ENCODE measurements at places on chromosomes 4 and X.

DNA sequence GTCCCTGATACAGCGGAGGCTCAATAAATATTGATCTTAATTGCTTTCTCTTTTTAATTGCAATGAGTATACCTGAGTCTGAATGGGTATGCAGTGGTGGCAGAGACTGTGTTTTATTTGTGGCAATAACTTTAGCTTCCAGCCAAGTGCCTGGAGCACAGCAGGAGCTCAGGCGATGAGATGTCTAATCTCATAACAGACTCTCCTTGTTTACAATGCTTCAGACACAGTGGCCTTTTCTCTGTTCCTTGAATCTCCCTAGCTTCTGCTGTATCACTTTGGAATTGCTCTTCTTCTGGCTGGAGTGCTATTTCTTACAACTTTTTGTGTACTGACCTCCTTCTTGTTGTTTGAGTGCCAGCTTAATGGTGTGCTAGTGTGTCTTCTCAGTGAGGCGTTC, 91.5 kb upstream of the UNC5C start:
- DNase-seq: no peak

- no peak for DNase-seq
These were observed 76.4 kb downstream of the LEF1 start for GRCh38 chr4:108092288-108092687.

- DNase-seq: no peak
These were observed 28.7 kb upstream of the ANTXR2 start for GRCh38 chr4:80101792-80102116.

DNA sequence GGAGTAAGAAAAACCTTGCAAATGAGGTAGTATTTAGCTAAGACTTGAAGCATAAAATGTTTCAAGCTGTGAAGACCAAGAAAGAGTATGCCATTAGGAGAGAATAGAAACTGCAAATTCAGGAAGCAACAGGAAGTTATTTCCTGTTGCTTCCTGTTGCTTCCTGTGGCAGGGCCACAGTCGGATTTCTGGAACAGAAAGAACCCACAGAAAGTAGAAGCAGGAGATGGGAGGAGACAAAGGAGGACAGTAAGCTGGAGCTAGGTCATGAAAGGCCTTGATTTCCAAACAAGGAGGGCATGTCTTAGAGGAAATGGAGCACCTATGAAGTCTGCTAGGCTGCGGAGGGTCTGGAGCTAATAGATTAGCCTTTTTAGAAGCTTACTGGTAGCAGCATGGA, 17.2 kb downstream of the ASB11 start:
- no peak for DNase-seq

DNA sequence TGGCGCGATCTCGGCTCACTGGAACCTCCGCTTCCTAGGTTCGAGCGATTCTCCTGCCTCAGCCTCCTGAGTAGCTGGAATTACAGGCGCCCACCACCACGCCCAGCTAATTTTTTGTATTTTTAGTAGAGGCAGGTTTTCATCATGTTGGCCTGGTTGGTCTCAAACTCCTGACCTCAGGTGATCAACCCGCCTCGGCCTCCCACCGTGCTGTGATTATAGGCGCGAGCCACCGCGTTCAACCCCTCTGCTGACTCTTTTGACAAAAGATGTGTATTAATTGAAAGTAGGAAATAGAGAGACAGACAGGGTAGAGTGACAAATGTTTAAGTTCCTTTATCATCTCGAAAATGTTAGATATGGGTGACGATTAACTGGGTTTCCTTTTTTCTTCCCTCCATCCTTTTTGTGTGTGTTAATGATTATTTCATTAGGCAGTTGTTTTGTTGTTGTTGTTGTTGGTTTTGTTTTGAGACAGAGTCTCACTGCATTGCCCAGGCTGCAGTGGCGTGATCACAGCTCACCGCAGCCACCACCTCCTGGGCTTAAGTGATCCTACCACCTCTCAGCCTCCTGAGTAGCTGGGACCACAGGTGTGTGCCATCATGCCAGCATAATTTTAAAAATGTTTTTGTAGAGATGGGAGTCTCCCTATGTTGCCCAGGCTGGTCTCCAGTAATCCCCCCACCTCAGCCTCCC, 79.5 kb downstream of the KDM6A start:
- no peak for DNase-seq

- no peak for DNase-seq
These were observed 1703.9 kb upstream of the TENM3 start for GRCh38 chr4:180539284-180539683.

GRCh38 chrX:39556056-39556455, 541.7 kb downstream of the BCOR start:
- no peak for DNase-seq

DNA sequence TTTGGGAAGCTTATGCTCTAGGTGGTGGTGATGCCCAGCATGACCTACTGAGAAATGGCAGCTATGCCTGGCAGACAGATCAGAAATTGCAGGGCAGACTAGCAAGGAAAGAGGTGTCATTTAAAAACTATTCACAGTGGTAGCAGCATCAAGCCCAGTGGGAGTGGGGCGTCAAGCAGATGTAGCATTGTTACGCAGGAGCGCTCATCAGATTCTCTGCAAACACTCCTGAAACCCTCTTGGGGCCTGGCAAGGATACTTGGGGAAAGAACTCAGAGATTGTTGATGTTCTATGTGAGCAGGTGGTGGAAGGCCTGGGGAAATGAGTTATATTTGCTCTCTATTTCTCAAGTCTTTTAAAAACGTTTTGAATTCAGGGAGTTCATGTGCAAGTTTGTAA, 437.6 kb downstream of the RAPGEF2 start:
- DNase-seq: no peak

GRCh38 chrX:45872480-45872879, 671.8 kb upstream of the DIPK2B start:
- no peak for DNase-seq

DNA sequence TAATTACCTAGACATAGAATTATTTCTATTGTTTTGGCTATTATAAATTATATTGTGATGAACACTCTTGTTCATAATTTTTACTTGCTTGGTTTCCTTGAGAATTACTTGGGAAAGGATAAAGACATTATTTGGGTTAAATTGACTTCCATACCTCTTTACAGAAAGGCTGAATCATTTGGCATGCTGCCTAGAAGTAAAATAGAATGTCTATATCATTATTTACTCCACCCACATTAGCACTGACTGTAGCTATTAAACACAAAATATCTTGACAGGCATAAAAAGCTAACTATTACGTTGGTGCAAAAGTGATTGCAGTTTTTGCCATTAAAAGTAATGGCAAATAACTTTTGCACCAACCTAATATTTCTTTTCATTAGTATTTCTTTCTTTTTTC, 29.7 kb upstream of the ADH6 start:
- DNase-seq: no peak

DNA sequence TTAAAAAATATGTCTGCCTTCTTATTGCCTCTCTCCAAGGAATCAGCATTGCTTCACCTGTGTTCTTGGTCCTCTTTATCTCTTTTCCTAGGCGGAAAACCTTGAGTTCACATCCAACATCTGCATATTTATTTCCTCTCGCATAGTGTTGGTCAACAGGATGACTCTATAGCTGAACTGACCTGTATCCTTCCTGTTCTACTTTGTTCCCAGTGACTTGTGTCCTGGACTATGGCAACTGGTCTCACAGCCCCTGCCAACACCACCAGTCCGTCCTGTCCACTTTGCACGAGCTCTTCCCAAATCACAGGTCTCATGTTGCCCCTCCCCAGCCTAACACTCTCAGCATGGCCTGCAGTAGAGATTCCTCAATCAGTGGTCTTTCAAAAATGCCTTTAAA, 2.0 kb downstream of the DIPK2B start:
- DNase-seq: no peak

GRCh38 chr4:186557061-186557460, 1.7 kb upstream of the MTNR1A start:
- no peak for DNase-seq

GRCh38 chrX:53374222-53374820, 48.1 kb downstream of the SMC1A start:
- DNase-seq: no peak

GRCh38 chr4:158410272-158410671, 111.4 kb upstream of the RXFP1 start:
- DNase-seq: no peak

DNA sequence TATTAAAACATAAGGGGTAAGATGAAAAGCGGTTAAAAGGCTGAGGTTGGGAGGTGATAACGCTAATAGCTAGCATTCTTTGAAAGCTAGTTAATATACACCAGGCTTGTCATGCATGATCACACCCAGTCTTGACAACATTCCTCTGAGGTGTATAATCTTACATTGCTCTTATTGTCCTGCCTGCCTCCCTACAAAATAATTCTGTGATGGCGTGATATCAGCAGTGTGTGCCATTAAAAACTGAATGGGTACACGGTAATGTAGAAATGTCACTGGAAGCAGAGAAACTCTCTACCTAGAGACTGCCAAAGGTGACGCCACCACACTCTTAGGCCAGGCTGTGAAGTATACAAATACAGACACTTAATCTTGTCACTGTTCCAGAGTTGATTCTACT, 68.1 kb downstream of the DIAPH2 start:
- no peak for DNase-seq

DNA sequence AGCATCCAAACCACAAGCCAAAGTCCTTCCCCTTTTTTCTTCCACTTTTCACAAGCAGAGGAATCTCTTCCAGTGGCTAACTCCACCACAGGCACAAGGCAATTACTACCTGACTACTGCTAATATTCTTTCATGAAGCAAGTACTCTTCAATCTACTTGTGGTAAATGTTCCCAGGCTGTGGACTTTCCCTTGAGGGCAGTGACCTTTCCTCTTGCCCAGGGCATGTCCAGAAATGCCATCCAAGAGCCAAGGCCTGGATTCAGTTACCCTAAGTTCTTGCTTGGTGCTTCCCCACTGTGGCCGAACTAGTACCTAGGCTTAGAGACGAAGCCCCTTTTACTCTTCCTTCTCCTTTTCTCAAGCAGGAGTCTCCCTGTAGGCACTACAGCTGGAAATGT, 400.7 kb downstream of the DCAF12L2 start:
- DNase-seq: no peak

GRCh38 chr4:186900984-186901383, 177.3 kb upstream of the FAT1 start:
- no peak for DNase-seq

GRCh38 chr4:38695809-38696208, 31.8 kb downstream of the KLF3 start:
- no peak for DNase-seq

- DNase-seq: no peak
These were observed 10.3 kb downstream of the PDHA2 start for GRCh38 chr4:95850161-95850560.

GRCh38 chr4:54231768-54232688, 2.9 kb downstream of the PDGFRA start:
- no peak for DNase-seq

DNA sequence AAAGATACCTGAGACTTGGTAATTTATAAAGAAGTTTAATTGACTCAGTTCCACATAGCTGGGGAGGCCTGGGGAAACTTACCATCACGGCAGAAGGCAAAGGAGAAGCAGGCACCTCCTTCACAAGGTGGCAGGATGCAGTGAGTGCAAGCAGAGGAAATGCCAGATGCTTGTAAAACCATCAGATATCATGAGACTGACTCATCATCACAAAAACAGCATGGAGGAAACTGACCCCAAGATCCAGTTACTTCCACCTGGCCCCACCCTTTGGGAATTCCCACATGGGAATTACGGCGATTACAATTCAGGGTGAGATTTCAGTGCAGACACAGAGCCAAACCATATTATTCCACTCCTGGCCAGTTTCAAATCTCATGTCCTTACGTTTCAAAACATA, 514.7 kb upstream of the SPANXN1 start:
- no peak for DNase-seq

- peak; percentile 48 for DNase-seq
These were observed 6.3 kb downstream of the MEPE start for GRCh38 chr4:87838890-87839591.

GRCh38 chr4:22508376-22508775, 7.5 kb downstream of the ADGRA3 start:
- no peak for DNase-seq

- DNase-seq: no peak
These were observed 821 bp downstream of the ASMTL start for GRCh38 chrX:1451661-1452515.

- no peak for DNase-seq
These were observed 17.7 kb downstream of the FOXR2 start for GRCh38 chrX:55640854-55641253.

DNA sequence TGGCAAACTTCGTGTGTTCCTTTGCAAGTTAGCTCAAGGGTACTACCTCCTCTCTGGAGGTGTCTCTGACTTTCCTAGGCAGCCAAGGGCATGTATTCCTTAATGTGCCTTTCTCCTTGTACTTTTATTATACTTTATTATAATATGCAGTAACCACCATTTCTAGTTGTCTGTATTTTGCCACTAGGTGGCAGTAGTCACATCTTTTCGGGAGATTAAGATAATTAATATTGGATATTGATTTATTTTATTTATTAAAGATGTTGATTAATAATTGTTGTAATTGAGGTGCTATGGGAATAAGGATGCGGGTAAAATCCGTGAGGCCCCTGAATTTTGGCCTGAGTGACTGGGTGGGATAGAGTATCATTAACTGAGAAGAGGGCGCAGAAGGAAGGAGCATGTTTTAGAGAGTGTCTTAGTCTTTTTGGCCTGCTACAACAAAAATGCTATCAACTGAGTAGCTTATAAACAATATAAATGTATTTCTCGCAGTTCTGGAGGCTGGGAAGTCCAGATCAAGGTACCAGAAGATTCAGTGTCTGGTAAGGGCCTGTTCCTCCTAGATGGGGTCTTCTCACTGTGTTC, 153.3 kb downstream of the TMEM164 start:
- DNase-seq: no peak

- no peak for DNase-seq
These were observed 76.7 kb downstream of the AFF1 start for GRCh38 chr4:87011340-87012034.

DNA sequence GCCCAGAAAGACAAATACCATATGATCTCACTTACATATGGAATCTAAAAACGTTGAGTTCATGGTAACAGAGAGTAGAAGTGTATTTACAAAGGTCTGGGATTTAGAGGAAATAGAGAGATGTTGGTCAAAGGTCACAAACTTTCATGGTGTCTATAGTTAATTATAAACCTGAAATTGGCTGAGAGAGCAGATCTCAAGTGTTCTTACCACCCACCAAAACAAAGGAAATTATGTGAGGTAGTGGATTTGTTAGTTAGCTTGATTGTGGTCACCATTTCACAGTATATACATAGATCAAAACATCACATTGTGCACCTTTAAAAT, 186.8 kb downstream of the NWD2 start:
- no peak for DNase-seq

GRCh38 chrX:134999469-134999868, 8.7 kb downstream of the SMIM10 start:
- DNase-seq: no peak

DNA sequence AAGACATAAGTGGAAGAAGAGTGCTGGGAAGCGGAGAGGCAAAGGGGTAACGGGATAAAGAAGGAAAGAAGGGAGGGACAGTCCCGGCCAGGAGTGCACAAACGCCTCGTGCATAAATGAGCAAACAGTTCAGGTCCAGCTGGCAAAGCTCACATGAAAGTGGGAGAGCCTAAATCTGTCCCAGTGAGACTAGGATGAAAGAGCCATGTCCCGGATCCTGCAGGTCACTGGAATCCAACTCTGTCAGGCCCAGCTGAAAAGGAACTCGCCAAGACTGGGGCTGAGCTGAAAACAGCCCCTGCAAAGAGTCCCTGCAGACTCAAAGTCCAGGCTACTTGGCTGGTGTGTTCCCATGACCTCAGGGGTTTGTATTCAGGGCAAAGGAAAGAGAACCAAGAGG, 38.0 kb upstream of the CRMP1 start:
- no peak for DNase-seq
